CD8-positive, alpha-beta memory T cell (primary cell): ENCODE measurements at places on chromosomes 12 and 14.

DNA sequence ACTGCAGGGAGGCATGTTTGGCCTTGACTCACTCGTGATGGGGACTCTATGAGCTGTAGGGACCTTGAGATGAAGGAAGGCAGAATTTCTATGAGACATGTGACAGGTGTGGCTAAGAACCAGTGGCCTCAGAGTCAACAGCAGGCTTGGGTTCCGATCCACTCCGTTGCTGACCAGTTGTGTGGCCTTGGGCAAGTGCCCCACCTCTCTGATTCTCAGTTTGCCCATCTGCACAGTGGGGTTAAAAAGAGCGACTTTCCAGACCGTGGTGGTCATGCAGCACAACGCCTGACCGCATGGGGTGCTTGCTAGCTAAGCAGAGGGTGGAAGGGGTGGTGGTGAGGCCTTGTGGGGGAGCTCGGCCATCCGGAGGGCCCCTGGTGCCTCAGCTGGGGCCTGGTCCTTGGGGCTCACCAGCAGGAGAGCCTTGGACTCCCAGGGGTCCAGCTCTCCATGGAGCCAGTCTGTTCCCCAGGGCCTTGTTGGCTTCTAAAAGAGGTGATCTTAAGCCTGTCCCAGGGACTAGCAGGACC, 18.5 kb downstream of the PAPLN start:
- no peaks in the 10 kb centered on the region for H3K4me1 ChIP-seq
- DNase-seq: no peak
- H3K4me3 ChIP-seq: no peak overlapping the region
- H3K27me3 ChIP-seq: no peaks in the 10 kb centered on the region
- no peak overlapping the region for H3K27ac ChIP-seq

DNA sequence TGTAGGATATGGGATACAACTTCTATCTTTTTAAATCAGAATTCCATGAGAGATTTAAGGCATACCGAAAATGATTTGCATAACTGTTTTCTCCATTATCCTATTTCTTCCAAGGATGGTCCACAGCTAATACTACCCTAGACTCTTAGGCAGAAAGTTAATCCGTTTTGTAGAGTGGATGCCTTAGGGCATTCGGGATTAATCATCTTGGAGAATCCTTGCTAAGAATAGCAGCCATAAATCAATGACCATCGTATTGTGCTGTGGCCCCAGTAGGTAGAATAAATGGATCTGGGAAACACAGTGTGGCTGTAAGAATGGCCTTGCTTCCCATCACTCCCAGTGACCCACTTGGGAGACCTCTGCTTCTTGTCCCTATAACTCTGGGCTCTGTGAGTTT, 99.6 kb downstream of the SSPN start:
- no peaks in the 10 kb centered on the region for H3K4me1 ChIP-seq
- no peak overlapping the region for H3K4me3 ChIP-seq
- no peak overlapping the region for H3K27ac ChIP-seq
- H3K27me3 ChIP-seq: no peaks in the 10 kb centered on the region
- no peaks in the 10 kb centered on the region for H3K36me3 ChIP-seq
- no peak for DNase-seq

GRCh38 chr12:132281038-132281437, 48.4 kb downstream of the GALNT9 start:
- H3K27me3 ChIP-seq: peaks cover 24% of the 10 kb centered on the region
- no peak for DNase-seq
- H3K36me3 ChIP-seq: no peaks in the 10 kb centered on the region
- no peak overlapping the region for H3K27ac ChIP-seq
- H3K4me3 ChIP-seq: no peak overlapping the region

DNA sequence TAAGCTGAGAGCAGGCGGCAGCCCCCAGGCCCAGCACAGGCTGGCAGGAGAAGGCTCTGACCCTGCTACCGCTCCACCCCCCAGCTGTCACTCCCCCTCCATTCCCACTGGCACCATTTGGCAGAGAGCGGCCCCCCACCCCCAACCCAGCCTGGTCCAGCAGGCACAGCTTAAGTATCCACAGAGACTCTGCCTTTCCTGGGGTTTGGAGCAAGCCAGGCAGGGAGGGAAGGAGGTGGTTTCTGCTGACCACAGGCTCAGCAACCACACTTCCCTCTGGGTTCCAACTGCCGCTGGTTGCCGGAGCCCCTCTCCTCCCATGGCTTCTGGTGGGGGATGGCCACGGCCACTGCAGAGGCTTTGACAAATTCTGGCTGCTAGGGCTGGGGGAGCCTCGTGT, 30.5 kb upstream of the CCND2 start:
- no peaks in the 10 kb centered on the region for H3K36me3 ChIP-seq
- H3K27me3 ChIP-seq: no peaks in the 10 kb centered on the region
- no peak overlapping the region for H3K27ac ChIP-seq
- H3K4me1 ChIP-seq: no peaks in the 10 kb centered on the region

DNA sequence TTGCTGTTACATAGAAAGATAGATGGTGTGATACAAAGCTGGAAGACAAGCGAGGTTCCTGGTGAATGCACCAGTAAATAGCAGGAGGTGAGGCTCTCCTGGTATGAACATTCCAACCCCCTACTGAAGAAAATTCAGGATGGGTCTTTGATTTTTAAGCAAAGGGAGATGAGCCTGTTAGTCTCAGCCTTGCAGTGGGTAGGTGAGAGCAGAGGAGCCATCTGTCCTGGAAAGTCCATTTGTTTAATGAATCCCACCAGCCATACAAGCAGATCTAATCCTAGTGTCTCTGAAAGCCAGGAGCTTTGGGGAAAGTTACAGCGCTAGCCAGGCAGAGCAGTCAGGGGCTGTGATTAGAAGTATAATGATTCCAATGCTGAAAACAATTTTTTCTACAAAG, 234.8 kb upstream of the FOXN3 start:
- H3K4me1 ChIP-seq: no peaks in the 10 kb centered on the region
- no peaks in the 10 kb centered on the region for H3K36me3 ChIP-seq
- DNase-seq: no peak
- H3K27me3 ChIP-seq: no peaks in the 10 kb centered on the region

DNA sequence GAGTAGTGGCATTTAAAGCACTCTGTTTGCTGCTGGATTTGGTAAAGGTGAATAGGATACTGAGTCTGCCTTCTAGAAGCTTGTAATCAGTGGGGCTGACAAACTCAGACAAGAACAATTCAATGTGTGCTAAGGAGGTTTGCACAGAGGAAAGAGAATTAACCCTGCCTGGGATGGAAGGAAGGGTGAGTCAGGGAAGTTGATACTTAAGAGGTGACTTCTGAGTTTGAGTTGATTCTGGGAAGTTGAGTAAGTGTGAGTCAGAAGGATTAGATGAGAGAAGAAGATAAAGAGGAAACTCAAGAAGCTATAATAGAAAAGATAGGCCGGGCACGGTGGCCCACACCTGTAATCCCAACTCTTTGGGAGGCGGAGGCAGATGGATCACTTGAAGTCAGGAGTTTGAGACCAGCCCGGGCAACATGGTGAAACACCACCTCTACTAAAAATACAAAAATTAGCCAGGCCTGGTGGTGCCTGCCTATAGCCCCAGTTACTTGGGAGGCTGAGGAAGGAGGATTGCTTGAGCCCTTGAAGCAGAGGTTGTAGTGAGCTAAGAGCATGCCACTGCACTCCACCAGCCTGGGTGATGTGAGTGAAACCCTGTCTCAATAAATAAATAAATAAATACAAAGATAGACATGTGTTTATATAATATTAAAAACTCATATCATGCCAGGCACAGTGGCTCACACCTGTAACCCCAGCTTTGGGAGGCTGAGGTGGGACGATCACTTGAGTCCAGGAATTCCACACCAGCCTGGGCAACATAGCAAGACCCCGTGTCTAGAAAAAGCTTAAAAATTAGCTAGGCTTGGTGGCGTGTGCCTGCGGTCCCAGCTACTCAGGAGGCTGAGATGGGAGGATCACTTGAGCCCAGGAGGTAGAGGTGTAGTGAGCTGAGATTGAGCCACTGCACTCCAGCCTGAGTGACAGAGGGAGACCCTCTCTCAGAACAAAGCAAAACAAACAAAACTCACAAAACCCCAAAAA, 126.8 kb upstream of the CPM start:
- H3K36me3 ChIP-seq: no peaks in the 10 kb centered on the region
- no peak for DNase-seq
- no peak overlapping the region for H3K27ac ChIP-seq
- no peak overlapping the region for H3K4me3 ChIP-seq

- no peaks in the 10 kb centered on the region for H3K4me1 ChIP-seq
- H3K4me3 ChIP-seq: no peak overlapping the region
Measured at GRCh38 chr14:68427550-68427890, 365.3 kb downstream of the ZFP36L1 start.

DNA sequence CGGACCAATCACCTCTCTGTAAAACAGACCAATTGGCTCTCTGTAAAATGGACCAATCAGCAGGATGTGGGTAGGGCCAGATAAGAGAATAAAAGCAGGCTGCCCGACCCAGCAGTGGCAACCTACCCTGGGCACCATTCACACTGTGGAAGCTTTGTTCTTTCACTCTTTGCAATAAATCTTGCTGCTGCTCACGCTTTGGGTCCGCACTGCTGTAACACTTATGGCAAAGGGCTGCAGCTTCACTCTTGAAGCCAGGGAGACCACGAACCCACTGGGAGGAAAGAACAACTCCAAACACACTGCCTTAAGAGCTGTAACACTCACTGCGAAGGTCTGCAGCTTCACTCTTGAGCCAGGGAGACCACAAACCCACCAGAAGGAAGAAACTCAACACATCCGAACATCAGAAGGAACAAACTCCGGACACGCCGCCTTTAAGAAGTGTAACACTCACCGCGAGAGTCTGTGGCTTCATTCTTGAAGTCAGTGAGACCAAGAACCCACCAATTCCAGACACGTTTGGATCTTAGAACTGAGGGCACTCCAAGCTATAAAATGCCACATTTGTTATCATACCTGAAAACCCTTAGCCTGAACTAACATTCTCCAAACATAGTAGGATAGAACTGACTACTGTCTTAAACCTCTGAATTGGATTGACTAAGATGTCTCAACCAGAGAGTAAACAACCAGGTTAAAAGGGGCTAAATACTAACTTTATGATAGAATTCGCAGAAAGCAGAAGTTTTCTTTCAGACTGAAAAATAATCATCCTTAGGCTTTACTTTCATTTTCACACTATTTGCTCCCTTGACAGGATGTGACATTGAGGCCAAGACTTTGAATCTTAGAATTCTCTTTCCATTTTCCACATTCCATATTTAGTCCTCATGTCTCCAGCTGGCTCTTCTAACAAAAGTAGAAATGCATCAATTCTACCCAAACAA, 33.6 kb downstream of the CDKL1 start:
- H3K27me3 ChIP-seq: no peaks in the 10 kb centered on the region

DNA sequence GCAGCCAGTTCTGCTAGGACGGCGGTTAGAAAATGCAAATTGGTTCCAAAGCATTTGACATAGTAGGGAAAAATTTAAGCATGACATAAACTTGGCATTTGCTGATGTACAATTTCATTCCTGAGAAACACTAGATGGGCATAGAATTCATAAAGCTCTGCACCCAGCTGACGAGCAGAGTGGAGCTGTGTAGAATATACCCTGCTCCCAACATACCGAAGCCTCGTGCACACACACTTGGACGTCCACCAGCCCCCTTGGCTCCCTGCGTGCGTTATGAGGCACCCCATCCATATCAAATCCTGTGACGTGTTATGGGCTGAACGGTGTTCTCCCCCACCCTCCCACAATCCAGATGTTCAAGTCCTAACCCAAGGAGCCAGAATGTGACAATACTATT, 65.4 kb downstream of the CLMN start:
- no peak overlapping the region for H3K4me3 ChIP-seq
- no peaks in the 10 kb centered on the region for H3K27me3 ChIP-seq
- DNase-seq: no peak
- H3K4me1 ChIP-seq: no peaks in the 10 kb centered on the region
- no peak overlapping the region for H3K27ac ChIP-seq

DNA sequence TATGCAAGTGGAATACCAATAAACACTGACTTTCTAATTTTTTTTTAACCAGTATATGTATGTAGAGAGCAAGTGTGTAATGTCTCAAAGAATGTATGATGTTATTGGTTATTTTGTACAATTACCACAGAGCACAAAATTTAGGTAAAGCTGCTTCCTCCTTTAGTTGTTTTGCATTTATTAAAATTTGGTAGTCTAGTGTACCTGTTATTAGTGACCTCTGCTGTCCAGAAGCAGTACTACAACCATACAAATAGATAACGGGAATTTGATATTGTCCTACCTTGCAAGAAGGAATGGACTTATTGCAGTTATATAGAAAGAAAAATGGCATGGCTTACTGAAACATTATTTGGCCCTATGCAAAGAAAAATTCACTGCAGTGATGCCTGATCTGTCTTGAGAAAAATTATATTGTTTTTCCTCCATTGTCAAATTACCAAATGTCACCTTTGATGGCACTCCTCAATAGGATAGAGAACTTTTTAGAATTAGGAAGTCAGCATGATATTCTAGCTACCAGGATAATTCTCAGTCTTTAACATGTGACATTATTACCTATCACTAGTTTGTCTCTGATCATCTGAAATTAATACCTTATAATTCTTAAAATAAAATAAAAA, 153.9 kb upstream of the RMST start:
- H3K27me3 ChIP-seq: no peaks in the 10 kb centered on the region
- H3K4me3 ChIP-seq: no peak overlapping the region
- no peak overlapping the region for H3K27ac ChIP-seq
- no peaks in the 10 kb centered on the region for H3K36me3 ChIP-seq
- H3K4me1 ChIP-seq: no peaks in the 10 kb centered on the region
- no peak for DNase-seq

DNA sequence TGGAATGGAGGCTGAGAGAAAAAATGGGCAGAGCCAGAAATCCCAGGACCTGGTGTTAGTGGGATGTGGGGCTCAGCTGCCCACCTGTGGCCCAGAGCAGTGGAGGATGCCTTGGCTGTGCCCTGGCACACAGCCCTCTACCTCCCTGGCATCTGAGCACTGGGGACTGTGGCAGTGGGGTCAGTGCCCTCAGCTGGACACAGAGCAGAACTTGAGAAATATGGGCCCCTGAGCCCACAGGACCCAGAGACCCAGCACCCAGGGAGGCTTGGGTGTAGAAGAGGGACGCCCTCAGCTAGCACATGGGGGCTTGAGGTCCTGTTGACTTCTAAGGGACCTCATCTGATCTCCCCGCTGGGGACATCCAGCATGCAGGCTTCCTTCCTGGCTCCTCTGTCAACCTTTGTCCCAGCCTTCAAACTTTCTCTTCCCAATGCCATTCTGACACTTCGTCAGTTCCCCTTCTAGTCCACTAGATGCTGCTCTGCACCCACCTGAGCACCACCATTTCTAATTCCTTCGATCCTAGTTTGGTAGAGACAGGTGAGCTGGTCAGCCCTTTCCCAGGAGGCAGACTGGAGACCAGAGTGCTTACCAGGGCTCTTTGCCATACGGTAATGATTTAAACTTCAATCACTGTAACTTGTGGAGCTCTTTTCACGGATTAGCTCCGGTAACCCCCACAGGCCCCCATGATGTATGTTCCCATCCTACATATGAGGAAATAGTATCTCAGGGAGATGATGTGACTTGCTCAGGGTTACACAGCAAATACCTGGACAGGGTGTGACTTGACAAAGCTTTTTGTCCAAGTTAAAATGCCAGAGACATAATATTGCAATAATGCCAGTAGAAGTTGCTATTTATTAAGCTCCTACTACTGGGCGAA, 143.7 kb downstream of the ASCL4 start:
- no peaks in the 10 kb centered on the region for H3K27me3 ChIP-seq
- H3K27ac ChIP-seq: no peak overlapping the region
- no peaks in the 10 kb centered on the region for H3K36me3 ChIP-seq

- DNase-seq: no peak
- no peaks in the 10 kb centered on the region for H3K36me3 ChIP-seq
- no peaks in the 10 kb centered on the region for H3K27me3 ChIP-seq
- H3K4me3 ChIP-seq: no peak overlapping the region
- no peaks in the 10 kb centered on the region for H3K4me1 ChIP-seq
Measured at GRCh38 chr12:97805146-97805545, 342.5 kb downstream of the RMST start.
